ENCODE measurements at places on chromosomes 7 and 10.

- no peak overlapping the region for H3K27ac ChIP-seq
- H3K27me3 ChIP-seq: no peaks in the 10 kb centered on the region
- no peaks in the 10 kb centered on the region for H3K4me1 ChIP-seq
- H3K4me3 ChIP-seq: no peak overlapping the region
- no peaks in the 10 kb centered on the region for H3K36me3 ChIP-seq
Measured at GRCh38 chr7:113289140-113289740, 170.9 kb upstream of the SMIM30 start.

GRCh38 chr10:4981722-4982471 lies 18.7 kb downstream of the AKR1C1 start:
- no peaks in the 10 kb centered on the region for H3K27me3 ChIP-seq
- DNase-seq: peak; percentile 65
- H3K4me1 ChIP-seq: peaks cover 3% of the 10 kb centered on the region

DNA sequence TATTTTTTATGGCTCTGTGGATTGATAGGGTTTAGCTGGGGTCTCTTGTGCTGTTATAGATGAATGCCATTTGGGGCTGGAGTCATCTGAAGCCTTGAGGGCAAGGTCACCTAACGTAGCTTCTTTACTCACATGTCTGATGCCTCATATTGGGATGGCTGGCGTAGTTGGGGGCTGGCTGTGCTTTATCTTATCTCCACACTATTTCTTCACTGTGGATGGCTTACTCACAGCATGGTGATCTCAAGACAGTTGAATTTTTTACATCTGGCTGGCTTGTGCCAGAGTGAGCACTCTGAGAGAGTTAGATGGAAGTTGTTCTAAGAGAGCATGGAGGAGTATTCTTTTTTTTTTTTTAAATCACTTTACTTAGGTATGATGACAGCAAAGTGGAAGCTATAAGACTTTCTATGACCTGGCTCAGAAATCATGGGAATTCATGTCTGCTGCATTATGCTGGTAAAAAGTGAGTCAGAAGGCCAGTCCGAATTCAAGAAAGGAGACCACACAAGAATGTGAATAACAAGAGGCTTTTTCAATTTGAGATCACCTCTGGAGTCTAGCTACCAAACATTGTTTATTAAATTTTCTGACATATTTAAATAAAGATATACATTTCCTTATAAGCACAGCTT lies 252.4 kb upstream of the TPK1 start:
- no peak overlapping the region for H3K4me3 ChIP-seq
- no peak overlapping the region for H3K27ac ChIP-seq
- H3K4me1 ChIP-seq: peaks cover 3% of the 10 kb centered on the region

DNA sequence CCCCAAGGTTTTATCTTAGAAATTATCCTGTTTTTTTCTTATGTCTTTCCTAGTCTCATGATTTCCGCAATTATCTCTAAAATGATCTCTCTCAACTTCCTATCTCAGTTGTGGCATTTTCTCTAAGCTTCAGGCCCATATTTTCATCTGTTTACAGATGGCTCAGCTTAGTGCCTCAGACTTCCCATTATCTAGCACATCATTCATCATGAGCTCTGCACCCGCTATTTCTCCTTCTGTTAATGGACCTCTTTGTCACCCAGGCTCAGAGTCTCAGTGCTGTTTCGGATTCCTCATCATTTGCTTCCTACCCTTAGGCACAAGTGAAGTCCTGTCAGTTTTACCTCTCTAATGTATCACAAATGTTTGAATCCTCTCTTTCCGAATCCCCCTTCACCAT lies 84.1 kb downstream of the BMPR1A start:
- no peaks in the 10 kb centered on the region for H3K36me3 ChIP-seq
- no peak for DNase-seq
- no peaks in the 10 kb centered on the region for H3K27me3 ChIP-seq

- no peak overlapping the region for H3K27ac ChIP-seq
- DNase-seq: no peak
- no peaks in the 10 kb centered on the region for H3K27me3 ChIP-seq
- H3K4me3 ChIP-seq: no peak overlapping the region
- H3K4me1 ChIP-seq: no peaks in the 10 kb centered on the region
Measured at GRCh38 chr10:86744067-86744725, 12.2 kb upstream of the BMPR1A start.

DNA sequence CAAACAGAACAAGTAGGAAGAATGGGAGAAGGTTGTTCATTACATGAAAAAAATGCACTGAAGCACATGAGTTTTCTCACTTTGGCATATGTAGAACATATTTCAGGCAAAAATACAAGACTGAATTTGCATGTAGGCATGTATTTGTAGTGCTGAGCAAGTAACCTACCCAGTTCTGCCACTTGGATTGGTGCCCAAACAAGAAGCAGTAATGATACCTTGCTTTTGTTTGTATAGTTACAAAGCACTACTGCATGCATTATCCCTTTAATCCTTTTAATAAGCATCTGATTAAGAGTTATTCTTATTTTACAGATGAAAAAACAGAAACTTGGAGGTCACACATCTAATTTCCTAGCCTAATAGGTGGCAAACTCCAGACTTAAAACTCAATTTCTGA lies 23.1 kb upstream of the CTTNBP2 start:
- no peak for DNase-seq
- H3K36me3 ChIP-seq: no peaks in the 10 kb centered on the region
- H3K4me1 ChIP-seq: no peaks in the 10 kb centered on the region
- no peaks in the 10 kb centered on the region for H3K27me3 ChIP-seq

DNA sequence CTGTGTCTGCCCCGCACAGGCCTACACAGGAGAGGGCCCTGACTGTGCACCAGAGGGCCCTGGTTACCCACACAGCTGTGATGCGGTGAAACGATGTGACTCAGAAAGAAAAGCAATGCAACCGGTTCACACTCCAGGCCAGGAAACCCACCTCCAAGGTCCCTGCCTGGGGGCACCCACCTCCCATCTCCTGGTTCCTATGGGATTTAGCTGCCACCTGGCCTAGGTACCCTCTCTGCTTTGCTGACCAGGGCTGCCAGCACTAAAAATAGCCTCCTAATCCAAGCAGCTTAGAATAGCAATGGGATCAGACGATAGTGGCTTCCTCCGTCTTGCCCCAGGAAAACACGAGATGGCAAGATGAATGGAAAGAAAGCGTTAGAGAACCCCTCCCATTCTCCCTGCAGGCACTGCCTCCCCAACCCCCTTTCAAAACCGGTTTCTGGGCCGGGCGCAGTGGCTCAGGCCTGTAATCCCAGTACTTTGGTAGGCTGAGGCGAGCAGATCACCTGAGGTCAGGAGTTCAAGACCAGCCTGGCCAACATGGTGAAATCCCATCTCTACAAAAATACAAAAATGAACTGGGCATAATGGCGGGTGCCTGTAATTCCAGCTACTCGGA lies 12.4 kb downstream of the RBP3 start:
- H3K27me3 ChIP-seq: peaks cover 32% of the 10 kb centered on the region
- H3K4me1 ChIP-seq: no peaks in the 10 kb centered on the region
- no peak overlapping the region for H3K4me3 ChIP-seq
- H3K27ac ChIP-seq: no peak overlapping the region
- no peak for DNase-seq

- H3K4me3 ChIP-seq: no peak overlapping the region
- no peaks in the 10 kb centered on the region for H3K27me3 ChIP-seq
- H3K27ac ChIP-seq: no peak overlapping the region
- H3K4me1 ChIP-seq: no peaks in the 10 kb centered on the region
- no peak for DNase-seq
- no peaks in the 10 kb centered on the region for H3K36me3 ChIP-seq
Measured at GRCh38 chr10:131445623-131446022, 134.1 kb upstream of the TCERG1L start.

DNA sequence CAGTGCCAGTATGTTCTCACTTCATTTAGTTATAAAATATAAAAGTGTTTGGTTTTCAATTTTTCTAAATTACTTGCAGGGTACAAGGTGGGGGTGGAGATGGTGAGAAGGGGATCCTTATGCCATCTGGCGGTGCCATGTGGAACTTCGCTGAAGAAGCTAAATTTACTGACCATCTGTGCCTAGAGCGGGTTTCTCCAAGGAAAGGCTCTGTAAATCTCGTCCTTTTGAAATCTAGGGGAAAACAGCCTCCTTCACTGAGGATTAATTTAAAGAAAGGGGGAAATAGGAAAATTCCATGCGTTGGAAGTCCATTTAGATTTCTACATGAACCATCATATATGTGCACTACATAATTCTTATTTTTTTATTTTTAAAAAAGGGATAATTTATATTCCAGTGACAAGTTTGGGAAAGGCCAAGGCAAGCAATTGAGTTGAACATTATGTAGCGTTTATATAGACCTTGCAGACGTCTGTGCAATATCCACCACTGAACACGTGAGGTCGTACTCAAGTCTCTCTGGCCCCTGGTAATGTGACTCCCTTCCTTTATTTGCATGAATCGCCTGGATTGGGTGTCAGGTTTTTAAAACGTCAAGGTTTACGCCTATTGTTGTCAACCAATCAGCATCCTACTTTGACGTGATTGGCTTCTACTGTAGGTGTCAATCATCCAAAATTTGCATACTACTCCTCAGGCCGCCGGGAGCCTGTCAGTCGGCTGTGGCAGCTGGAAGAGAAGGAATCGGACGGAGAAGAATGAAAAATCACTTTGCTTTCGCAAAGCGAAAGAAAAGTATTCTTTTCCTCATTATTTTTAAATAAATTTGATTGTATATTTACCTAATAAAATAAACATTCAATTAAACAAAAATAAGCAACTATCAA lies 297.1 kb upstream of the NFE2L3 start:
- peak overlapping the region; percentile 1 for H3K4me3 ChIP-seq
- peak; percentile 70 for DNase-seq
- peaks cover 4% of the 10 kb centered on the region for H3K4me1 ChIP-seq
- H3K36me3 ChIP-seq: no peaks in the 10 kb centered on the region

DNA sequence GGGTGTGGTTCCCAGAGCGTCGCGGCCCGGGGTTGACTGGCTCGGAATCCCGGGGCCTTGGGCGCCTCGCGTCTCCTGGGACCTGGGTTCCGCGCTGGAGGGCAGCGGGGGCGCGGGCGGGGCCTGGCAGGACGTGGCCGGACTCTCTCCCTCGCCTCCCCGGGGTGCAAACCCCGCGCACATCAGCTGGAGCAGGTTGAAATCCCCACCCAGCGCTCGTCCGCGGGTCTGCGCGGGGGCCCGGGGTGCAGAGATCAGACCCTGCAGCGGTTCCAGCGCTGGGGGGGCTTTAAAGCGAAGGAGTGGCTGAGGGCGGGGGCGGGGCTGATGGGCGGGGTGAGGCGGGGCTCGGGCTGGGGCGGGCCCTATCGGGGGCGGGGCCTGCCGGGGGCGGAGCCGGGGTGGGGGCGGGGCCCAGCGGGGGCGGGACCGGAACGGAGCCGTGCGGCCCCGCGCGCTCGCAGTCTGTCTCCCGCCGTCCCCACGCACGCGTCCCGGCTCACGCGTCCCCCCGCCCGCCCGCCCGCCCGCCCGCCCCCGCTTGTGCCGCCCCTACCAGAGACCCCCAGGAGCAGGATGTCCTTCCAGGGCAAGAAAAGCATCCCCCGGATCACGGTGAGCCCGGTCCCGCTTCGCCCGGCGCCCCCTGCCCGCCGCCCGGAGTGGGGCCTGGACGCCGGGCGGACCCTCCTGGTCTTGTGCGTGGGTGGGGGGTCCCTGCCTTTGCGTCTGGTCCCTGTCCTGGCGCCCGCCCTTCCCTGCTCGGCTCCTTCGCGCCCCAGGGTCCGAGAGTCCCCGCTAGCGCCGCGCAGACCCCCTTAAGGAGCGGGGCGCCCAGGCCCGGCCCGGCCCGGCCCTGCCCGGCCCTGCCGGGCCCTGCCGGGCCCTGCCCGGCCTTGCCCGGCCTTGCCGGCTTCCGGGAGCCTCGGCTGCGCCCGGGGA lies at the start of gene DPYSL4:
Gene DPYSL4, plus strand, starts transcription at position 461 of the 942 bp plus-strand sequence. Its CDS starts 116 bp downstream, at position 577.
- DNase-seq: no peak
- H3K4me3 ChIP-seq: no peak within 1 kb of the TSS
- no peaks in the 10 kb centered on the region for H3K36me3 ChIP-seq
- H3K27me3 ChIP-seq: peaks cover 22% of the 10 kb centered on the region
- H3K4me1 ChIP-seq: no peaks in the 10 kb centered on the region
- no peak within 1 kb of the TSS for H3K27ac ChIP-seq

- no peaks in the 10 kb centered on the region for H3K4me1 ChIP-seq
- no peak overlapping the region for H3K4me3 ChIP-seq
- no peak overlapping the region for H3K27ac ChIP-seq
- no peak for DNase-seq
Measured at GRCh38 chr7:1403638-1404459, 55.4 kb downstream of the MICALL2 start.

DNA sequence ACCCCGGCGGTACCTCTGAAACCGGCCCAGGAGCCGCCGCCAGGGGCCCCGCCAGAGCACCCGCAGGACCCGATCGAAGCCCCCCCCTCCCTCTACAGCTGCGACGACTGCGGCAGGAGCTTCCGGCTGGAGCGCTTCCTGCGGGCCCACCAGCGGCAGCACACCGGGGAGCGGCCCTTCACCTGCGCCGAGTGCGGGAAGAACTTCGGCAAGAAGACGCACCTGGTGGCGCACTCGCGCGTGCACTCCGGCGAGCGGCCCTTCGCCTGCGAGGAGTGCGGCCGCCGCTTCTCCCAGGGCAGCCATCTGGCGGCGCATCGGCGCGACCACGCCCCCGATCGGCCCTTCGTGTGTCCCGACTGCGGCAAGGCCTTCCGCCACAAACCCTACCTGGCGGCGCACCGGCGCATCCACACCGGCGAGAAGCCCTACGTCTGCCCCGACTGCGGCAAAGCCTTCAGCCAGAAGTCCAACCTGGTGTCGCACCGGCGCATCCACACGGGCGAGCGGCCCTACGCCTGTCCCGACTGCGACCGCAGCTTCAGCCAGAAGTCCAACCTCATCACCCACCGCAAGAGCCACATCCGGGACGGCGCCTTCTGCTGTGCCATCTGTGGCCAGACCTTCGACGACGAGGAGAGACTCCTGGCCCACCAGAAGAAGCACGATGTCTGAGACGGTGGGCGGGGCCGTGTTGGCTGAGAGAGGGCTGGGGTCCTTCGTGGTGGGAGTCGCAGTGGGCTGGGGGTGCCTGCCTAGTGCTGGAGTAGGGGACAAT lies 3.8 kb downstream of the REPIN1 start:
- H3K36me3 ChIP-seq: 0 out of 2 replicates have a peak, but pooled peaks cover 7% of the 10 kb centered on the region
- no peaks in the 10 kb centered on the region for H3K27me3 ChIP-seq
- peaks cover 77% of the 10 kb centered on the region for H3K4me1 ChIP-seq
- DNase-seq: no peak

- no peak for DNase-seq
- H3K27me3 ChIP-seq: no peaks in the 10 kb centered on the region
- H3K27ac ChIP-seq: no peak overlapping the region
- H3K36me3 ChIP-seq: no peaks in the 10 kb centered on the region
- 0 out of 2 replicates have a peak, but pooled peaks cover 12% of the 10 kb centered on the region for H3K4me1 ChIP-seq
- H3K4me3 ChIP-seq: no peak overlapping the region
Measured at GRCh38 chr10:32982293-32982709, 24.3 kb upstream of the ITGB1 start.

GRCh38 chr7:127683776-127684681 lies 32.0 kb downstream of the SND1 start:
- H3K27ac ChIP-seq: no peak overlapping the region
- no peak for DNase-seq
- peaks cover 24% of the 10 kb centered on the region for H3K36me3 ChIP-seq
- H3K27me3 ChIP-seq: no peaks in the 10 kb centered on the region
- no peak overlapping the region for H3K4me3 ChIP-seq

- no peak overlapping the region for H3K4me3 ChIP-seq
- no peak overlapping the region for H3K27ac ChIP-seq
- no peak for DNase-seq
- no peaks in the 10 kb centered on the region for H3K36me3 ChIP-seq
- no peaks in the 10 kb centered on the region for H3K27me3 ChIP-seq
- no peaks in the 10 kb centered on the region for H3K4me1 ChIP-seq
Measured at GRCh38 chr7:134792968-134793367, 13.5 kb downstream of the CALD1 start.

GRCh38 chr10:101693651-101693977 lies 1.4 kb downstream of the FBXW4 start:
- peak overlapping the region; percentile 98 for H3K4me3 ChIP-seq
- H3K36me3 ChIP-seq: no peaks in the 10 kb centered on the region
- DNase-seq: peak; percentile 36
- no peaks in the 10 kb centered on the region for H3K27me3 ChIP-seq
- H3K4me1 ChIP-seq: peaks cover 10% of the 10 kb centered on the region
